ENCODE measurements at places on chromosomes 7 and 10. TPM values are rescaled to one million over a fixed set of nuclear protein-coding genes. Genes with fewer than 3 reads are reported as not detected.

- no peak overlapping the region for H3K4me3 ChIP-seq
- H3K27ac ChIP-seq = no peak overlapping the region
- no peak for DNase-seq
- H3K4me1 ChIP-seq = no peaks in the 10 kb centered on the region
- H3K36me3 ChIP-seq = no peaks in the 10 kb centered on the region
These were observed 82.9 kb upstream of the NAMPT start for GRCh38 chr7:106367664-106368063.

PPP1R3A gene
- total RNA-seq = not detected

TSPAN15 gene
- total RNA-seq = 12.2 TPM

GRCh38 chr7:36591636-36592035 lies 132.7 kb downstream of the AOAH start:
- H3K4me1 ChIP-seq = no peaks in the 10 kb centered on the region
- H3K36me3 ChIP-seq = no peaks in the 10 kb centered on the region
- H3K4me3 ChIP-seq = no peak overlapping the region
- H3K27ac ChIP-seq = no peak overlapping the region

DNA sequence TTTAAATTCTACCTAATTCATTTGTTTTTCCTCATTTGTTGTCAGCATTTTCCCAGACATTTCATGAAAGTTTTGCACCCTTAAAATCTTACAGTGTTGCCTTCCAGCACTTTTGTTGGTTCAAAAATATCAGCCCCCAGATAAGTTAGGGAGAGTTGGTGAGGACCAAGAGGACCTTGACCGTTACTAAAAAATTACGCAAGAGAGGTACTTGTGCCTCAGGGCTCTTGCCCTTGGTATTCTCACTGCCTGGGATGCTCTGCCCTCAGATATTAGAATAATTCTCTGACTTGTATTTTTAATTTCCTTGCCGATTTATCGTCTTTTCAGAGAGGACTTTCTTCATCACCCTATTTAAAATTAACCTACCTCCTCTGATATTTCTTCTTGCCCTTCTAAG lies 3.5 kb upstream of the AKR1B15 start:
- H3K4me3 ChIP-seq = no peak overlapping the region
- H3K27ac ChIP-seq = no peak overlapping the region
- H3K27me3 ChIP-seq = no peaks in the 10 kb centered on the region
- H3K36me3 ChIP-seq = no peaks in the 10 kb centered on the region

GRCh38 chr10:101032637-101033224 lies 1.7 kb downstream of the SFXN3 start:
- H3K4me1 ChIP-seq = peaks cover 14% of the 10 kb centered on the region
- H3K27ac ChIP-seq = peak overlapping the region; percentile 2
- peak overlapping the region; percentile 43 for H3K4me3 ChIP-seq
- no peaks in the 10 kb centered on the region for H3K36me3 ChIP-seq
- no peaks in the 10 kb centered on the region for H3K27me3 ChIP-seq

DNA sequence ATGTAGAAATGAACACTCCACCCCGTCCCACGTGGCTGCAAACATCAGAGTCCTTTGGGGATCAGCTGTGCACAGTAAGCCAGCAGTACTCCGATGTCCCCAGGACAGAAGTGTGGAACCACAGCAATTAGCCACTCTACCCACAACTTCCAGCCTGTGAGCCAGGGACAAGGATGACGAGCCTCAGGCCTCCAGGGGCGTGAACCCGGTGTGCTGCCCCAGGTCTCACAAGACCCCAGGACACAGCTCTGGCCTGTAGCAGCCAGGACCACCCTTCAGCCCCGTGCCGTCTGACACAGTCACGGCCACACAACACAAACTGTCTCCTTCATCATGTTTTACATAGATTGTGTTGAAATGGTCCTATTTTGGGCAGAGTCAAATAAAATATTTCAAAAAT lies 113.0 kb upstream of the DIP2C start:
- H3K4me3 ChIP-seq = no peak overlapping the region
- H3K4me1 ChIP-seq = peaks cover 10% of the 10 kb centered on the region
- DNase-seq = peak; percentile 18
- no peaks in the 10 kb centered on the region for H3K36me3 ChIP-seq
- no peak overlapping the region for H3K27ac ChIP-seq

GRCh38 chr7:2465928-2466327 lies 10.3 kb downstream of the GRIFIN start:
- H3K27me3 ChIP-seq = no peaks in the 10 kb centered on the region
- no peaks in the 10 kb centered on the region for H3K36me3 ChIP-seq
- H3K4me1 ChIP-seq = no peaks in the 10 kb centered on the region
- H3K27ac ChIP-seq = no peak overlapping the region
- H3K4me3 ChIP-seq = no peak overlapping the region

DNA sequence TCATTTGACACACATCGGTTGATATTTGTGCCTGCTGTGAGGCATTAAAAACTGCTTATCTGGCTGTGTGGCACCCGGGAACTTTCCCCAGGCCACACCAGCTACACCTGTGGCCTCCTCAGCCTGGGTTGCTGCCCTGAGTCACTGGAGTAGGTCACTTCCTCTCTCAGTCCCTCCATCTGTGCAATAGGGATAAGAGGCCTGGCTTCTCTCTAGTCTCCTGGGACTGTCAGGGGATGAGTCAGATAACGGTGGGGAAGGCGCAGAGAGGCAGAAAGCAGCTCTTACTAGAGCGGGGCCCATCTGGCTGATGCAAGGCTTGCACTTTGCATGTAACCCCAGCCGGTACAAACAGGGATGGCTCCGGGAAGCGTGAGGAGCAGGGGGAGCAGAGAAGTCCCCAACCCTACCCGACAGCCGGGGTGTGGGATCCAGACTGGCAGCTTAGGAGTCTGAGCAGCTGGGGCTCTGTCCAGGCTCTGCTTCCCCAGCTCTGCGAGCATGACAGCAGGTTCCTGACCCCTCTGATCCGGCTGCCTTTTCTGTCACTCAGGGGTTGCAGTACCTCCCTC lies 34.0 kb downstream of the DNAJB12 start:
- no peaks in the 10 kb centered on the region for H3K36me3 ChIP-seq
- no peak overlapping the region for H3K4me3 ChIP-seq
- peak overlapping the region; percentile 98 for H3K27ac ChIP-seq

CDHR3 gene
- total RNA-seq = 1.5 TPM

Measured in adrenal gland (tissue), 19 donors.